ENCODE measurements at places on chromosomes 3 and 15.

DNA sequence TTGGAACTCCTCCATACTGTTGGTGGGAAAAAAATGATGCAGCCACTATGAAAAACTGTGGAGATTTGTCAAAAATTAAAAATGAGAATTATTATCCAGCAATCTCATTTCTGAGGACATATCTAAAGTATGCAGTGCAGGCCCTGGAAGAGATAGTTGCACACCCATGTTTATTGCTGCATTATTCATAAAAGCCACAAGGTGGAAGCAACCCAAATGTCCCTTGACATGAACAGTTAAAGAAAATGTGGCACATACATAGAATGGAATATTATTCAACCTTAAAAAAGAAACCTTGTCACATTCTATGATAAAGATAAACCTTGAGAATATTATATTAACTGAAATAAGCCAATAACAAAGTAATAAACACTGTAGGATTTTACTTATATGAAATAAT lies 80.9 kb upstream of the ARHGEF26 start:
- no peak for DNase-seq

DNA sequence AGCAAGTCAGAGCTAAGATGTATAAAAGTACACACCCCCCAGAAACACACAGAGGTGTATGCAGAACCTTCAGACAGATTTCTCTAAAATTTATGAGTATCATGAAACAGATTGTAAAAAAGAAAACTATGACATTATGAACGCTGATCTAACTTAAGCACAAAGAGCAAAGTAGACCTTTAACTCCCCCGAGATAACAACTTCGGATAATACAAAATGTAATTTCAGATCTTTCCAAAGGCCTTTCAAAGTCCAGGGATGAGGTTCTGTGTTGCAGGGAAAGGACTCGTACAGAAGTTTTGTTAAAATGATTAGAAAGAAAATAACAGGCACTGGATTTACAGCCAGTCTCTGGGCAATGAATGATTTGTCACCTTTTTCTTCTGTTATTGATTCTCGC lies 92.8 kb upstream of the FGF12 start:
- DNase-seq, result no peak

DNA sequence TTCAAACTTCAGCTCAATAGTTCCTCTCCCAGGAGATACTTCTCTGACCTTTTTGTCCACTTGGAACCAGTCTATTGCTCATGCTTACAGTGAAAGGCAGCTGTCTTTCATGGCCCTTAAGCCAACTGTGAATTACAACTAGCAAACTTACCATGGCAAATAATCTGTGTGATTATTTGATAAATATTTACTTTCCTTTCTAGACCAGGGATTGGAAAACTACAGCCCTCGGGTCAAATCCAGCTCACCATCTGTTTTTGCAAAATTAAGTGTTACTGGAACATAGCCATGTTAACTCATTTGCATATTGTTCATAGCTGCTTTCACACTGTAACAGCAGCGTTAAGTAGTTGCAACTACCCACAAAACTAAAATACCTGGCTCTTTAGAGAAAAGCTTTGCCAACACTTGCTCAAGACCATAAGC lies 289.1 kb upstream of the MCTP2 start:
- DNase-seq, result no peak

GRCh38 chr3:71397046-71397445 lies 186.5 kb downstream of the FOXP1 start:
- DNase-seq, result no peak

GRCh38 chr15:83275412-83275811 lies 9.1 kb downstream of the BNC1 start:
- DNase-seq, result no peak

DNA sequence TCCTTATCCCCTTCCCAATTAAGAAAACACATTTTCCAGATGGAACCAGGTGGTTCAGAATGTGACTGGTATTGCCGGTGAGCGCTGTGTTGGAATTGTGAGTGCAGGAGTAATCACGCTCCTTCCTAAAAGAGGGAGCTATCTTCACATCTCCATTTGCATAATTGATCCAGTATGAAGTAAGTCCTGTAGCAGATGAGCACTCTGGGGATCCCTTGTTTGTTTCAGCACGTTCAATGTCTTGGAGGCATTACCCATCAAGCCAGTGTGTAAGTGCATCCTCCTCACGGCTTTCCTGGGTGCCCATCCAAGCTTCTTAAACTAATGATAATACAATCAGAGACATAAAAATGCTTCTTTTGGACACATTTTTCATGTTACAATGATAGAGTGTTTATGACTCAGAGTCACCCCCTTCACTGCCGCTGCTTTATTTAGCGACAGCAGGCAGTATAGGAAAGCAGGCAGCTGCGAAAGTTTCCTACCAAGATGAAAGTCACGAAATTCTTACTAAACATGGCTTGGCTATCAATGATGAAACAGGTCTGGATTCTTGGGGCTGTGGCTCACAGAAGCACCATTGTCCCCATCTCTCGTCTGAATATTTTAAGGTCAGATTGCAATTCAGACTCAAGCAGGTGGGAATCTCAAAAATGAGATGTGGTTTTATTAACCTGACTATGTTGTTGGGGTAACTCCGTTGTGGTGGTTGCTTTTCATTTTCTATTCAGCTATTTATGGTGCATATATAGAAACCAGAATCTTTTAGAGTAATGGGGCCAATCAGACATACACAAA lies 346.3 kb upstream of the MDFIC2 start:
- no peak for DNase-seq

- DNase-seq, result no peak
Observed at GRCh38 chr3:71984843-71985613, 200.1 kb upstream of the PROK2 start.

DNA sequence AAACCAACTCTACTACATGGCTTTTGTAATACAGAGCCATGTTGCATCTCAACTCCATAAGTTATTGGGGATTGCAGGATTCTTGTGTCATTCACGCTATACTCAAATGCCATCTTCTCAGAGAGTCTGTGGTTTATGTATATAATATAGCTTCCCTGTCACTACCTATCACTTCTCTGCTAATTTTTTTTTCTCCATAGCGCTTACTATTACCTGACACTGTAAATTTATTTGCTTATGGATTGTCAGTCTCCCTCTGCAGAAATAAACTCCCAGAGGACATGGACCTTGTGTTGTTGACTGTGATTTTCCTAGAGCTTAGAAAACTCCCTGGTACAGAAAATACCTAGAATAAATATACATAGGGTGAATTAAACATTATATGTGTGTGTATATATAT lies 990.5 kb downstream of the TBL1XR1 start:
- DNase-seq, result no peak

- DNase-seq, result no peak
Observed at GRCh38 chr3:141960731-141961130, 84.3 kb downstream of the ATP1B3 start.

DNA sequence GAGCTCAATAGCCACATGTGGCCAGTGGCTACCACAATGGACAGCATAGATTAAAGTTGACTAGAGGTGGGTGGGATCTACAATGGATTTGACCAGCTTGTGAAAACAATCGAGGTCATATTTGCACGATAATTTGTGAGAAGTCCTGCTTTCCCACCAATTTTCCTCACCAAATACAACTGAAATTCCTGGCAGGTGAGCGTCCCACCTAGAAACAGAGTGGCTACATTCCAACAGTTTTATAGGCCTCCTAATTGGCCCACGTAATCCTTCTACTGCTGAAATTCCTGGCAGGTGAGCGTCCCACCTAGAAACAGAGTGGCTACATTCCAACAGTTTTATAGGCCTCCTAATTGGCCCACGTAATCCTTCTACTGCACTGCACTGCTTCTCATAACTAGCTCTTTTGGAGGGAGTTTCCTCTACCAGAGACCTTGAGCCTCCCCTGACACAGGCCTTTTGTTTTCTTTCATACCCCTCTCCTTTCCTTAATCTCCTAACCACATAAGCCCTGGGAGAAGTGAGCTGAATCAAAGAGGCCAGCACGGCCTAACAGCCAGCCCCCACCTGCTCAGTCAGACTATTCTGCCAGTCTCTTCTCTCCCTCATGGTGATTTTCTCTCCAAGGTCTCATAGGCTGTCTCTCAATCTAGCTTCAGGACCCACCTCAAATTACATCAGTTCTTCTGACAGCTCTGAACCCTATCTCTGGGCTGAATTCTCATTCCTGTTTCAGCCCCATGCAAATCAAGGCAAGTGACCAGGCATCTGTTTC lies 80.2 kb downstream of the BFSP2 start:
- no peak for DNase-seq

DNA sequence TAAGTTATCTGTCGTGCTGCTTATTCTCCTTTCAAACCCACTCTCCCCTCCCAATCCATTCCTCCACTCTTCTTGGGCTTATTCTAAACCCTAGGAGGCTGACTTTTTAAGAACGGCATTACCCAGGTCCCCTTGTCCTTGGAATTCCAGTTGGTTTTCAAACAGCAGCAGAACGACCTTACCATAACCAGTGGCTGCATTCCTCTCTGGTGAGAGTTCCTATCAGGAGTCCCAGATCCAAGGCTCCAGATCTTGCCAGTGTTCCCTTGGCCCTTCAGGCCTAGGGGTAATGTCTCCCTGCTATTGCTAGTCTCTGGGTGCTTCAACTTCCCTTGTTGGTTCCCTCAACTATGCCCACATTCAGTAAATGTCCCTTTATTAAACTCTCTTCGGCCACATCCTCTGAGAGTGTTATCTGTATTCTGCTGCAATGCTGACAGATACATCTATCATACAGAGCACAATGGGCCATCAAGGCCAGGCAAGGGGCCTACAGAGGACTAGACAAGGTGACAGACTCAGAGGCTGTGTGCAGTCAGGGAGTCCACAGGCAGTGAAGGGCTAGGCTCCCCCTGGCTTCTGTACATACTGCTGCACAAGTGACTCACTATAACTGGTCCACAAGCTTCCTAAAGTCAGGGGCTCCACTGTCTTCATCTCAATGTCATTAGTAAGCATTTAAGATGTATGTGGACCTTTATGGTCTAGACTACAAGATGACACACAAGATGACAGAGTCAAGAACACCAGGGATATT lies 10.1 kb downstream of the LYSMD2 start:
- DNase-seq, result no peak

GRCh38 chr15:39654304-39654703 lies 73.4 kb downstream of the THBS1 start:
- no peak for DNase-seq

DNA sequence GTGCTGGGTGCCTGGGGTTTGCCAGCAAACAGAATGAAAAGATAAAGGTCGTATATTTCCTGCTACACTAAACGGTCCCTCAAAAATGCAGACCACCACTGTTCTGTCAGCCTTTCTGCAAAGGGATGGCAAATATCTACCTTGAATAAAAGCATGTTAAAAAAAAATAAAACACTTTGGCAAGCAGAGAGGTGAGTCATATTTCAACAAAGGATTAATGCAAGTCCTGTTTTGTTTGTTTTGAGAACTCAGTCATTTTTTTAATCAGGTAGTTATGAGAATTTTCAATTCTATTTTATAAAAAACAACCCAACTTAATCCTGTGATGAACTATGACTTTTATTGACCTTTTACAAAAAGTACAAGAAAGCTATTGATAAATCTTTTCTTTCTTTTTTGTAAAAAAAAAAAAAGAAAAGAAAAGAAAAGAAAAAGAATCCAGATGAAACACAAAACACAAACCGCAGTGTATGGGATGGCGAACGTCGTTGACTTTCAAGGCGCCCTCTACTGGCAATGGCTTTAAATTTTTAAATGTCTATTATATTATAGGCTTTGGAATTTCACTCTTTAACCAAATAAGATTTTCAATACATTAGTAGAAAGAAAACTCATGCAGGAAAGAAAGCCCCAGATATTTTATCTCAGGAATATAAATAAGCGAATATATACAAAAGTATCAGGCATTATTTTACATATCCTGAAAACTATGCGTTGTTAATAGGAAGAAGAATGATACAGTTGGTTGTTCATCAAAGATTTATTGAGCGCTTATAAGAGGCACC lies 87.8 kb downstream of the NCEH1 start:
- DNase-seq, result no peak

DNA sequence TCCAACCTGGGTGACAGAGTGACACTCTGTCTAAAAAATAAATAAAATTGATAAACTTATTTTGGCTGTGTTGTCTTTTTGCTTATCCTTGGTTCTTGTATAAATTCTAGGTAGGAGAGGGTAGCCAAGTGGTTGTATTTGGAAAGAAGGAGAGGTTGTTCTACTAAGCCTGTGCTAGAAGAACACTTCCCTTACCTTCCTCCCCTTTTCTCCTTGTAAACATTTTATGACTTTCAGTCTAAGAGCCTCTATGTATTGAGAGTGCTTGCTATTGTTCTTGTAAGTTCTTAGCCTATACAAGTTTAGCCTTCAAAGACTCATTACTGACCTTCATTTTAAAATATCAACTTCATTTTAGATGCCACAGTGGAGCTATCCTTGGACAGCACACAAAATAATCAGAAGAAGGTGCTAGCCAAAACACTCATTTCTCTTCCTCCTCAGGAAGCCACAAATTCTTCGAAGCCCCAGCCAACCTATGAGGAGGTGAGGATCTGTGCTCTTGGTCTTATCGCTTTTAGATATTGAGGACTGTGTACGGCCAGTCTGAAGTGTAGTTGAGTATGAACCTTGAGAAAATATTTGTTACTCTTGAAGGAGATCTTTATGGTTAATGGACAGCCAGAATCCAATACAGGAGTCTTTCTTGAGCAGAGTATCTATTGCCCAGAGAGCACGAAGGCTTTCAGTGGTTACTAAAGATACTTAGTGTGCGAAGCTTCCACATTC lies 22.1 kb downstream of the SNX1 start:
- DNase-seq, result no peak

- no peak for DNase-seq
Observed at GRCh38 chr15:36886701-36887100, 213.6 kb downstream of the MEIS2 start.

GRCh38 chr3:154758109-154758868 lies 321.8 kb upstream of the MME start:
- DNase-seq, result no peak

GRCh38 chr3:145144361-145144760 lies 1016.6 kb downstream of the PLOD2 start:
- no peak for DNase-seq

DNA sequence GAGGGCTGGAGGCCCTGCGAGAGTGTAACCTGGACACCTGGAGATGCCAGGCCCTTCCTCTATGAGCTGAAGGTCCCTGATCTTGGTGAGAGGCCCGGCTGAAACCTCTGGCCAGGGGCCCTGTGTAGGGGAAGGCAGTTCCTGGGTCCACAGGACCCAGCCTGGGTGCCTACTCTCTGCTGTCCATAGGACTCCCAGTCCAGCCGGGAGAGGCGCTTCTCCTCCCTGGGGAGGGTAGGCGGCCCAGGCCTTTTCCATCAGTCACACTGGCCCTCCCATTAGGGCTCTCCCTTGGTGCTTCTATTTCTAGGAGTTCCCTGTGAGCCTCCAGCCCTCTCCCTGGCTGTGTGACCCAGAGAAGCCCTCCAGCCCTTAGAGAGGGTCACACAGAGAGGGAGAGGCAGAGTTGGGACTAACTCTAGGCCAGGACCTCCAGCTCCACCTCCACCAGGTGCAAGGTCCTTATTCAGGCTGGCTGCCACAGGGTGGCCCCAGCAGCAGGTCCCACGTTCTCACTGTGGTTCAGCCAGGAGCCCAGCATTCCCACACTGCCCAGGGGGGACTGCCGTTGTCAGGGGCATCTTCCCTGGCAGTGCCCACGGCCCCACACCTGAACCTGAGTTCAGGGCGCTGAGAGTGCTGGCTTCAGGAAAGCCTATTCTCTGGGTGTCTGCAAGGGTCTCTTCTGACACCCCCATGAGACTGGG lies 146.8 kb downstream of the SMAD6 start:
- DNase-seq, result no peak

All from activated T-helper 1 cell treated with anti-CD3 and anti-CD28 coated beads, Interleukin-2, amount 50 U/mL, for 16 hours (primary cell).